T-helper 2 cell treated with Interferon-gamma antibody and Interleukin-4, amounts not matched to agents 5 μg/mL and 100 μg/mL, for 36 hours (primary cell): ENCODE measurements at places on chromosomes 3 and 15.

DNA sequence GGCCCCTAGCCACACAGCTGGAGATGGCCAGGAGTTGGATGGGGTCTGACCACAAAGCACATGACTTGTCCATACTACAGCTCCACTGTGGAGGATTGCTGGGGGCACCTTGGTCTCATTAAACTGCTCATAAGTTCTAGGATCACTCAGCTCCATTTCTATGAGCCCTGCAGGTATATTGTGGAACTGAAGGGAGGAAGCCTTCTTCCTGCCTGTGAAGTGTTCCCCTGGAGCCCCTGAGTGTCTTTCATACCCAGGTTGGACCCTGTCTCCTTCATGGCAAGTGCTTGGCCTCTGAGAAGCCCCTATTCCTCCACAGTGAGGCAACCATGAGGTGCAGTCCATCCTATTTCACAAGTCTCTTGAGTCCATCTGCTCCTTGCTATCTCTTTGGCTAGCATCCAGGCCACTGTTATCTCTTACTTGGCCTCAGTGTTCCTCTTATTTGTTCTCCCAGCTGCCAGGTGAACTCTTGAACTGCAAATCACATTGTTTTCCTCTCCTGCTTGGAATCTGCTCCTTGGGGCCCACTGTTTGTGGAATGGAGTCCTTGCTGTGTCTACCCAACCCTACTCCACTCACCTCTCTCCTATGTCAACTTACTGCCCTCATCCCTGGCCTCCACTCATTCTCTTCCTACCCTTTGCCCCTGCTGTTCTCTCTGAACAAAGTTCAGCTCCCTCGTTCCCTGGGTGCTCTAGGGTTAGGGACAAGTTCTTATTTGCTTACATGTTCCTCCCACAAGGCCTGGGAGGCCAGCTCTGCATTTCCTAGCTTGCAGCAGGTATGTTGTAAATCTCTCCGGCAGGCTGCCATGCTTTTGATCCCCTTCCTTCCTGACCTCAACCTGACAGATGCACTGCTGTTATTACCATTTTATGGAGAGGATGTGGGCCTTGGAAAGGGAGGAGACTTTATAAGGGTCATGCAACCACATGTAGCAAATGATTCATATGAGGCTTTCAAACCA is 1.2 kb downstream of the ACOX2 start:
- no peak overlapping the region for H3K27ac ChIP-seq
- peaks cover 8% of the 10 kb centered on the region for H3K4me1 ChIP-seq
- DNase-seq, result no peak
- peaks cover 5% of the 10 kb centered on the region for H3K27me3 ChIP-seq
- H3K4me3 ChIP-seq, result no peak overlapping the region

DNA sequence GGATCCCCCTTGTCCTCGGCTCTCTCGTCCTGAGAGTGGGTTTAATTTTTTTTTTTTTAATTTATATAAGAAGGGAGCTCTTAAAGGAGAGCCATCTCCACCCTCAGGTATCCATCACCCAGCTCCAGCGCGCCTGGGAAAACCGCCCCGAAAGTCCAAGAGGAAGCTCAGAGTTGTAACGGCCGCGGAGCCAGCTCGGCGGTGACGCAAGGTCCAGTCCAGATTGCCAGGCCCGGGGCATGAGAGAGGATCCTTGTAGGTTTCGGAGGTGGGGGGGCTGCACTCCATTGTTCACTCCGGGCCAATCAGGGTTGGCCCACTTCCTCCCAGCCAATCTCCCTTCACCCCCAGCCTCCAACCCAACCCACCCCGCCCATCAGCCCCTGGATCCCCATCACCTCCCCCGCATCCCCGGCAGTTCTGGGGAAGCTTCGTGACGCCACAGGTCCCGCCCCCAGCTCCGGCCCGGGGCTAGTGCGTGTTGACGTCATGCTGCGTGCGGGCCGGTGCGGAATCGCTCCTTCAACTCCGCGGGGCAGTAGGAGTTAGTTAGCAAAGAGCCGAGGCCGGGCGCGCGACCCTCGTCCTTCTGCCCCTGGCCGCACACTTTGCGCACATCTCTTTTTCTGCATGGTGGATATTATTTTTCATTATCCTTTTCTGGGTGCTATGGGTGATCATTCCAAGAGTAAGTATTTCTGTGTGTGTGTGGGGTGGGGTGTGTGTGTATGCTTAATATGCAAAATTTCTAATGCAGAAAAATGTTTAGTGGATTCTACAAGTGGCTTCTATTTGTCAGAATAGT is at the start of gene ISL2:
ISL2 (plus strand) TSS at position 520 of the 805 bp plus-strand sequence; CDS start at position 631, 111 bp downstream.
- H3K4me1 ChIP-seq, result peaks cover 33% of the 10 kb centered on the region
- H3K36me3 ChIP-seq, result peaks cover 13% of the 10 kb centered on the region
- peak within 1 kb of the TSS; percentile 95 for H3K4me3 ChIP-seq
- peak; percentile 88 for DNase-seq

- no peaks in the 10 kb centered on the region for H3K36me3 ChIP-seq
- no peak overlapping the region for H3K27ac ChIP-seq
- H3K4me1 ChIP-seq, result peaks cover 8% of the 10 kb centered on the region
Observed at GRCh38 chr3:131349946-131350347, 31.6 kb upstream of the NUDT16 start.

GRCh38 chr3:117486719-117487716 is 777.4 kb downstream of the TUSC7 start:
- H3K27ac ChIP-seq, result no peak overlapping the region
- no peaks in the 10 kb centered on the region for H3K27me3 ChIP-seq
- DNase-seq, result no peak
- no peaks in the 10 kb centered on the region for H3K4me1 ChIP-seq
- H3K36me3 ChIP-seq, result no peaks in the 10 kb centered on the region

DNA sequence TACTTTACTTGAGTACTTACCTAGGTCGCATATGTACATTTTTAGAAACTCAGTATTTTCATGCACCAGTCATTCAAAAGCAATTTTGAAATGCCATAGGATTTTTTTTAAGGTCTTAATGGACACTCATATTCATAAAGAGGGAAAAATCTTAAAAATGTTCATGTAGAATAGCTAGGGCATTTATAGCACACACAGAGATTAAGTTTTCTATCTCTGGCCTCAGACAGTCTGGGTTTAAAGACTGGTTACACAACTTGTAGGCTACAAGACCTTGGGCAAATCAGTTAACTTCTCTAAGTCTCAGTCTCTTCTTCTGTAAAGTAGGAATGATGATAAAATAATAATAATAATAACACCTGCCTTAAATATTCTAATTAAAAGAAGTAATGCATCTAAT is 48.5 kb upstream of the UBP1 start:
- no peak overlapping the region for H3K27ac ChIP-seq
- no peaks in the 10 kb centered on the region for H3K4me1 ChIP-seq
- no peak overlapping the region for H3K4me3 ChIP-seq
- H3K27me3 ChIP-seq, result no peaks in the 10 kb centered on the region

DNA sequence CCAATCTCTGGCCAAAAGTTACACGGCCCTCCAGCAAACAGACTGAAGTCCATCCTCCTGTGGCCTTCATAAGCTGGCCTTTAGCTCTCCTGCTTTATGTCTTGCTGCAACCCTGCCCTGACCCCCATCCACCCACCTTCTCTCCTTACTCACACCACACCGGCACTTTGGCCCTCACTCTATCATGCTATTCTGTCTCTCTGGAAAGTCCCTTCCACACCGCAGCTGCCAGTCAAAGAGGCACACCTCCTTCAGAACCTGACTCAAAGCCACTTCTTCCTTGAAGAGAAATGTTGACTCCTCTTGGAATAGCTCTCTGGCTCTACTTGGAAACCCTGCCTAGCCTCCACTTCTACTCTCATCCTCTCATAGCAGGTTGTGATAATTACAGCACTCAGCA is 4.5 kb downstream of the GPR156 start:
- no peak overlapping the region for H3K4me3 ChIP-seq
- no peak for DNase-seq
- no peaks in the 10 kb centered on the region for H3K36me3 ChIP-seq
- H3K27me3 ChIP-seq, result peaks cover 62% of the 10 kb centered on the region

DNA sequence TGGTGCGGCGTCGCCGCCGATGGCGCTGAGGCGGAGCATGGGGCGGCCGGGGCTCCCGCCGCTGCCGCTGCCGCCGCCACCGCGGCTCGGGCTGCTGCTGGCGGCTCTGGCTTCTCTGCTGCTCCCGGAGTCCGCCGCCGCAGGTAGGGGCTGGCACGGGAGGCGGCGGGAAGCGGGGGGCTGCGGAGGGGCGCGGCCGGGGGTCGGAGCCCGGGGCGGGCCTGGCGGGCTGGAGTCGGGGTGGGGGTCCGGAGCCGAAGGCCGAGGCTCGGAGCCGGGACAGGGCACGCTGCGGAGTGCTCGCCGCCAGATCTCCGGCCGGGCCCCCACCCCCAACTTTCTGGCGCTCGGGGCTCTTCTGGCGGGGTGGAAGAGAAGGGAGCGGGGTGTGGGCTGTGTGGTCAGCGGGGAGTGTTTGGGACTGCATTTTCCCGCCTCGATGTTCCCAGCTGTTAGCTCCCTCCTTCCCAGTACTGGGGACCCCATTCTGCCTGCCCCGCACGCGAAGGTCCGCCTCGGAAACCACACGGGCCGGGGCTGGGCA is 299 bp downstream of the TYRO3 start:
- H3K36me3 ChIP-seq, result no peaks in the 10 kb centered on the region
- peaks cover 55% of the 10 kb centered on the region for H3K27me3 ChIP-seq
- no peak overlapping the region for H3K27ac ChIP-seq
- peaks cover 21% of the 10 kb centered on the region for H3K4me1 ChIP-seq
- H3K4me3 ChIP-seq, result peak overlapping the region; percentile 74

- no peak overlapping the region for H3K4me3 ChIP-seq
- H3K27ac ChIP-seq, result no peak overlapping the region
- no peak for DNase-seq
- no peaks in the 10 kb centered on the region for H3K27me3 ChIP-seq
Observed at GRCh38 chr3:123332124-123332641, 116.7 kb downstream of the ADCY5 start.

GRCh38 chr3:66561367-66561766 is 60.5 kb upstream of the LRIG1 start:
- H3K36me3 ChIP-seq, result no peaks in the 10 kb centered on the region
- H3K27me3 ChIP-seq, result no peaks in the 10 kb centered on the region
- no peaks in the 10 kb centered on the region for H3K4me1 ChIP-seq
- no peak for DNase-seq
- H3K4me3 ChIP-seq, result no peak overlapping the region

DNA sequence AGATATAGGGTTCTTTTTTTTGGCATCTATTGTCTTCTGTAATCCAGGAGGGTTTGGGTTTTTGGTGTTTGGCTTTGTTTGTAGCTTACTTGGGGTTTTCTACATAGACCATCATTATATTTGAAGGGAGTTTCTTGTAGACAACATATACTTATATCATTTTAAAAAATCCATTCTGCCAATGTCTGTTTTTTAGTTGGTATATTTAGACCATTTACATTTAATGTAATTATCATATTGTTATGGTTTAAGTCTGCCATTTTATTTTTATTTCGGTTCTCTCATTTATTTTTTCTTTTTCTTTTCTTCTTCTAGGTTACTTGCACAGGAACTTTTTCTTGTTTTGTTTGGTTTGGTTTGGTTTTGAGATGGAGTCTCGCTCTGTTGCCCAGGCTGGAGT is 5.5 kb upstream of the MGLL start:
- H3K4me3 ChIP-seq, result no peak overlapping the region
- H3K4me1 ChIP-seq, result peaks cover 14% of the 10 kb centered on the region
- H3K27ac ChIP-seq, result no peak overlapping the region
- no peak for DNase-seq

DNA sequence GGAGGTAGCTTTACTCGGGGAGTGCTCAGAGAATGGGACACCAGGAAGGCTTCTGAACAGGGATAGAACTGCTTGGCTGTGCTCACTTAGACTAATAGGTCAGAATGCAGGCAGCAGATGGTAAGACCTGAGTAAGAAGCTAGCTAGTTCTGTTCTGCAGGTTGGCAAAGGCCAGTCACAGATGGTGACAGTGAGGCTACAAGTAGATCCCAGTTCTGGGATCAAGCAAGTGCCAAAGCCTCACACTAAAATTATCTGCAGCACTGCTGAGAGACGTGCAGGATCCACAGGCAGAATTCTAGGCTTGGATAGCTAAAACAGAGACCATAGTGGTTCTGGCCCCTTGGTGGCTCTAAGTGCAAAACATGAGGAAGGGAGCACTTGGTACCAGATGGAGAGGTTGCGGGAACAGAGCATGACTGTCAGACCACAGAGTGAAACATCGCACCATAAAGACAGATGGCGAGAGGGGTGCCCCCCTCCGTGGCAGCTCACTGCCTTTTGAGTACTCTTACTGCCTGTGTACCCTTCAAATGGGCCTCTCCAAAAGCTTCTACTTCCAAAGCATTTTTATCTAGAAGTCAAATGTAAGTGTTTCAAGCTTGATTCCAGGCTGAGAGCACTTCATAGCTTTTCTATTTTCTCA is 3.6 kb upstream of the GLCE start:
- H3K4me1 ChIP-seq, result peaks cover 11% of the 10 kb centered on the region
- H3K27me3 ChIP-seq, result peaks cover 39% of the 10 kb centered on the region
- DNase-seq, result no peak

GRCh38 chr3:183634707-183635106 is 716 bp upstream of the KLHL24 start:
- H3K4me1 ChIP-seq, result peaks cover 23% of the 10 kb centered on the region
- no peak for DNase-seq
- H3K27ac ChIP-seq, result peak overlapping the region; percentile 96
- H3K4me3 ChIP-seq, result peak overlapping the region; percentile 91

DNA sequence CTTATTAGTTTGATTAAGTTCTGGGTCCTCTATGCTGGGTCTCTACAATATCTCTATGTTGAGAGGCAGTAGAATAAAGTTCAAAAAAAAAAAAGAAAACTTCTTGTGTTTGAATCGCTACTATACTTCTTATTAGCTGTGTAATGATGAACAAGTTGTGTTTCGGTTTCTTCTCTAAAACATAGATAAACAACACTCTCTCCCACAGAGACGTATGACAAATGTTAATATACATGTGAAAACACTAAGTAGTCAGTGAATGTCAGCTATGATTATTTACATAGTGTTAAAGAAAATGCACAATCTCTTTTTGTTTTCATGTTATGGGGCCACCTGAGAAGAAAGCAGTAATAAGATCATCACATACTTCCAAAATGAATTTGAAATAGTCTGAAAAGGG is 45.3 kb downstream of the ACAP2 start:
- H3K27ac ChIP-seq, result no peak overlapping the region
- peaks cover 10% of the 10 kb centered on the region for H3K4me1 ChIP-seq
- DNase-seq, result no peak
- H3K36me3 ChIP-seq, result peaks cover 2% of the 10 kb centered on the region

- no peaks in the 10 kb centered on the region for H3K27me3 ChIP-seq
- H3K36me3 ChIP-seq, result no peaks in the 10 kb centered on the region
- DNase-seq, result no peak
Observed at GRCh38 chr15:71194286-71194685, 79.0 kb downstream of the THSD4 start.
